ENCODE measurements at places on chromosomes 13 and 19.
A peak's percentile ranks its signal among the peaks of the same experiment; 100 is the strongest.

DNA sequence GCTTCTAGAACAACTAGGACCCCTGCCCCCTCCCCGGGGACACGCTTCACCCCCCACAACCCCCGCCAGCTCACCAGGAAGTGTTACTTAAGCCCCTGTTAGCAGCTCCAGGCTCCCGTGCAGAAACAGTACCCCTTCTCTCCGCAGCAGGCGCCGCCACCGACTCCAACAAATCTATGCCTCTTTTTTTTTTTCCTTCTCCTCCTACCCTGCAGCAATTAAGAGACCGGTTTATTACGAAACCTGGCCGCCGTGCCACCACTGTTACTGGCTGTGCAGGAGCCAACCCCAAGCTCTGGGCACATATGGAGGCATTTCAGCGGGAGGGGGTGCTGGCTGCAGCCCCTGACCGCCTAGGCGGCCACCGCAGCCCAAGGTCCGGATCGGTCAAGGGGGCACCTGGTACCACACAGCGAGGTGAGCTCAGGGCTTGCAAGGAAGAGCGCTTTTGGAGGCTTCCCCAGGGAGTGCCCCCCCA is 2.4 kb downstream of the GADD45B start:
- DNase-seq = no peak

GRCh38 chr13:111505175-111505777 is 184.8 kb downstream of the TEX29 start:
- DNase-seq = no peak

DNA sequence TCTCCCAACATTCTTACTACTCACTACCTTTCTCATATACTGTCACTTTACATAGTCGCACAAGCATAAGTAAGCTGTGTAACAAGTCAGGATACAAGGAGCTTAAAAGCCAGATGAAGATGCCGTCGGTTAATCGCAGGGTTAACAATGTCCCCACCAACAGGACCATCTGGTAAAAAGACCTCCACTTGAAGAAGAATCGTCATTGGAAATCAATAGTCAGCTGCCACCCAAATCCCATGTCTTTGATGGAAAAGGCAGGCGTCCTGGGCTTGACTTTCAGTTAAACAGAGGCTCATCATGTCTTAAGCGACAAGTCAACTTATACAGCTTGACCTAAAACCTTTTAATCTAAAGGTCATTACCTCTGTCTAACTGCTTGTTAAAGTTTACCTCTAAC is 27.2 kb downstream of the DOCK9 start:
- DNase-seq = no peak

- no peak for DNase-seq
Measured at GRCh38 chr13:21703846-21704245, 33.0 kb downstream of the FGF9 start.

GRCh38 chr19:55603581-55604292 is 1.7 kb upstream of the ZNF865 start:
- DNase-seq = no peak

DNA sequence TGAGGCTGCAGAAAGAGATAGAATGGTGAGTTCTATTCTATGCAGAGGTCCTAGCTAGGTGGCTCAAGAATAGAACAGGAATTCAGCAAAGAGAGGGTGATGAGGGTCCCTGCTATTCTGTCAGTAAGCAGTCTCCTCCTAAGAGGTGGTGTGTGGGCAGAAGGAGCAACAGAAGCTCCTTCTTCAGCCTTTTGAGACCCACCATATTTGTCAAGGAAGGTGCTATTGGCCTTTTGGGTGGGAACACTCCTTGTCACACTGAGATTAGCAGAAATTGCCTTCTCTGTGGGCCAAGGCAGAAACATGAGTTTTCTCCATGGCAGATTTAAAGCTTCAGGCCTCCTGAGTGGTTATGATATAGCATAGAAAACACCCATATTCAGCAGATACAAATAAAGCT is 39.4 kb upstream of the RAP2A start:
- no peak for DNase-seq

GRCh38 chr19:38036707-38037611 is 130.0 kb downstream of the SIPA1L3 start:
- no peak for DNase-seq

DNA sequence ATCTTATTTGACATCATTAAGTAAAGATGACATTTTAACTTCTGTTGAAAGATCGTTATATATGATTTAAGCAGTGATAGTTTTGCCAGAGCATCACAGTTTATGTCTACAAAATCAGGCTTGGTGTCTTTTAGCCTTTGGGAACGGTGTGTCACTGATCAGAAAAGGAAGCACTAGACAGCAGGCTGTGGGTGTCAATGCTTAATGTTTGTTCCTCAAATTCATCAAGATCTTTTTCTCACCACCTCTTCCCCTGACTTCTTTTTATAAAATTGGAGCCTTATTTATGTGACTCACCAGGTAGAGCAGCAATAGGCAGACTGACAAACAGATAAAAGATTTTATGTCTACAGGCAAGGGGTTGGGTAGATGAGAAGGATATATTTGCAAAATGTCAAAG is 1558.5 kb downstream of the EFNB2 start:
- no peak for DNase-seq

DNA sequence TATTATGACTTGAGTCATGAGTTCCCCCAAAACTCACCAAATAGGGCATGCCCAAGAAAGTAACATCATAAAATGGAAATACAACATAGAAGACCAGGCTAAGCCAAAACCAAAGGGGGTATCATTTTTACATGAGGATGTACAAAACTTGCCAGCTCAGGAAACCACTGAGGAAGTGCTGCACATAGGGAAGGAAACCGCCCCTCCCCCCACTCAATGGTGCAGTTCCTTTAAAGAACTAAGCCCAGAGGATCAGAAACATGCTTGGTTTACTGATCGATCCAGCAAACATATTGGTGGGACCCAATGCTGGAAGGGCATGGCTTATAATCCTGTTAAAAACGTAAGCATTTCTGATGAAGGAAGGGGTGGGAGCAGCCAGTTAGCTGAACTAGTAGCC is 4.2 kb upstream of the ZNF486 start:
- no peak for DNase-seq

DNA sequence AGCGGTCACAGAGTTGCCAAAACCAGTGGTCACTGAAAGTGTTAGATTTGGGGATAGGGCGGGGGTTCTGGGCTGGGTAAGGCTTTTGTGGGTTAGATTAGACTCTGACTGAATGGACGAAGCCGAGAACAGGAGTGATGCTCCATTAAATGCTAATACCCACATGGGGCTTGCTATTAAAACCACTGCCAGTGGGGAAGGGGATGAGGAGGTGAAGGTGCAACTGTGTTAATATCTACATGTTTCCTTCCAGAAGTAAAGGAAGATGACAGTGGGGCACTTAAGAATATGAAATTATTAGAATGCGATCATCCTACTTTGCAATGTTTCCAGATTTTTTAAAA is 573 bp upstream of the ZNF614 start:
- no peak for DNase-seq

GRCh38 chr19:51710163-51710562 is 13.6 kb downstream of the HAS1 start:
- peak; percentile 34 for DNase-seq

GRCh38 chr19:30093966-30094755 is 152.1 kb downstream of the URI1 start:
- DNase-seq = no peak

DNA sequence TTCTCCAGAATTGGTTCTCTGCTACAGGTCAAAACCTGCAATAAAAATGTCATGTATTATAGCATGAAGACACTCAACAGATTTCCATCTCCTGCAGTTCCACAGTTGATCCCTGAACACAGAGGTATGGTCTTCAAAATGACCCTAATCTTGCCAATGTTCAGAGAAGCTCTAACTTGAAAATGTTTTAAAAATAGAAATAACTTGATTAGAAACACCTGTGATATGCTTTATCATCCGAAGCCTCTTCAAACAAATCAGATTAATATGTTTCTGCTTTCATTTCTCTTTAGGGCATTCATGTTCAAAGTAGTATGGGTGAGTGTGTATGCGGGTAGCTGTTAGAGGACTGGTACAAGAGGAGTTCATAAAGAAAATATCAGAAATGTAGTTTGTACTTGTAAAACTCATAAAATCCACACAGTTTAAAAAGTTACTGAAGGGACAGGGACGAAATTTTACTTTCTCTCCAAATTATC is 60.4 kb downstream of the KCNRG start:
- DNase-seq = no peak

- no peak for DNase-seq
Measured at GRCh38 chr13:59016250-59016649, 1147.5 kb downstream of the DIAPH3 start.

DNA sequence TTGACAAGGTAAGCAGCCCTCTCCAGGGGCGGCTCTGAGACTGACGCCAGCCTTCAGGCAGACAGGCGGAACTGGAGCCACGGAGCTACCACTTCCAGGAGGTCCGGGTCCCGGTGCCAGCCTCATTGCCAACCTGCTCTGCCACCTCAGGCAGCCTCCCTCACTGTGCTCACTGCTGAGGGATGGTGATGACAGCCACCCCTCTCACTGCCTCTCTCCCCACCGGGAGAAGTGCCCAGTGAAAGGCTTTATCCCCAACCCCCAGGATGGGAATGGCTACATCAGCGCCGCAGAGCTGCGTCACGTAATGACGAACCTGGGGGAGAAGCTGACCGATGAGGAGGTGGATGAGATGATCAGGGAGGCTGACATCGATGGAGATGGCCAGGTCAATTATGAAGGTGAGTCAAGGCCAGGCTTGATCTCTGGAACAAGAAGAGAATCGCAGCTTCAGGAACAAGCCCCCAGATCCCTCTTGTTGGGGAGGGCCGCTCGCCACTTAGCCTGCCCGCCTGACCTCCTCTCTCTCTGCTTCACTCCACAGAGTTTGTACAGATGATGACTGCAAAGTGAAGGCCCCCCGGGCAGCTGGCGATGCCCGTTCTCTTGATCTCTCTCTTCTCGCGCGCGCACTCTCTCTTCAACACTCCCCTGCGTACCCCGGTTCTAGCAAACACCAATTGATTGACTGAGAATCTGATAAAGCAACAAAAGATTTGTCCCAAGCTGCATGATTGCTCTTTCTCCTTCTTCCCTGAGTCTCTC is 7.6 kb downstream of the CALM3 start:
- no peak for DNase-seq

GRCh38 chr13:106681997-106682396 is 114.1 kb upstream of the ARGLU1 start:
- no peak for DNase-seq

DNA sequence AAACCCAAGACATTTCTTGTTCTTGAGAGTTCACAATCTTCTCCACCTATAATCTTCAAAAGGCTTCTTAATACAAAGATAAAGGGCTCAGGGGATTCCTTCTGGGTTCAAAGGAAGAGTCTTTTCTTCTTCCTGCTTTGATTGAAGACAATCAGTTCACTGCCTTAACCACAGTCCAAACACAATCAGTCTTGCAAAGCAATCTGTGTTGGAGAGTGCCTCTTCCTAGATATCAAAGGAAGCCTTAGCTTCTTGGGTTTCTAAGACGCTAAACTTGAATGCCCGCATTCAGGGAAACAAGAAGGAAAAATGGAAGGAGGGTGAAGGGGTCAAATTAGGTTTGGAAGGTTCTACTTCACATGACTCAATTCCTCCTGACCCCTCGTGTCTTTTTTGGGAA is 27.2 kb downstream of the RANBP3 start:
- DNase-seq = no peak
